ENCODE measurements at places on chromosomes 4 and X.

DNA sequence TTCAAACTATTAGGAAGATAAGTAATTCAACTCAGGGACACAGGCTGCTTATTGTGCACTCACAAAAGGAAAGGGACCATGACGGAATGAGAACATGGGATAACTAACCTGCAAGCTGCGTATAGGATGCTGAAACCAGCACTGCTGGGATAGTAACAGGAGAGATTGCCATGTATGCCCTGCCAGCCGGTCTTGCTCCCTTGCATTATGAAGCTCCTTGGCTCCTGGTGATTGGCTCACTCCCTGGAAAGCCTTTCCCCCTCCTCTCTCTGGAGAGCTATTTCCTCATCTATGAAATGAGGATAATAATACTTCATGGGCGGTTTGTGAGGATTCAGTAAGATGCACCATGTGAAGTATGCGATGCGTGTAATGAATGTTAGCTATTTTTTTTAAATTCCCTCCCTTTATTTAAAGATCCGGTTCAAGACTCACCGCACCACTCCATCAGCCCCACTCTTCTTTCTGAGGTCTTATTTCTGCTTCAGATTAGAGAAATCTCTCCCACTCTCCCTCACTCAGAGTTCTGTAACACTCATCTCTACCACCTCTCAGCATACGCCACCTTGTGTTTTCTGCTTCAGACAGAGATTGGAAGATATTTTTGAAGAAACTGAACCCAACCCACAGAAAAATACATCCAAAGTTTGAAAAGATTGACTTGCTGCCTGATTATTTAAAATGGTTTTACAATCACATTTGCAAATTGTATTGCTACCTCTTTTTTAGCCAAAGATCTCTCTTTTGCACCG is 18.4 kb downstream of the MSMO1 start:
- DNase-seq: no peak

DNA sequence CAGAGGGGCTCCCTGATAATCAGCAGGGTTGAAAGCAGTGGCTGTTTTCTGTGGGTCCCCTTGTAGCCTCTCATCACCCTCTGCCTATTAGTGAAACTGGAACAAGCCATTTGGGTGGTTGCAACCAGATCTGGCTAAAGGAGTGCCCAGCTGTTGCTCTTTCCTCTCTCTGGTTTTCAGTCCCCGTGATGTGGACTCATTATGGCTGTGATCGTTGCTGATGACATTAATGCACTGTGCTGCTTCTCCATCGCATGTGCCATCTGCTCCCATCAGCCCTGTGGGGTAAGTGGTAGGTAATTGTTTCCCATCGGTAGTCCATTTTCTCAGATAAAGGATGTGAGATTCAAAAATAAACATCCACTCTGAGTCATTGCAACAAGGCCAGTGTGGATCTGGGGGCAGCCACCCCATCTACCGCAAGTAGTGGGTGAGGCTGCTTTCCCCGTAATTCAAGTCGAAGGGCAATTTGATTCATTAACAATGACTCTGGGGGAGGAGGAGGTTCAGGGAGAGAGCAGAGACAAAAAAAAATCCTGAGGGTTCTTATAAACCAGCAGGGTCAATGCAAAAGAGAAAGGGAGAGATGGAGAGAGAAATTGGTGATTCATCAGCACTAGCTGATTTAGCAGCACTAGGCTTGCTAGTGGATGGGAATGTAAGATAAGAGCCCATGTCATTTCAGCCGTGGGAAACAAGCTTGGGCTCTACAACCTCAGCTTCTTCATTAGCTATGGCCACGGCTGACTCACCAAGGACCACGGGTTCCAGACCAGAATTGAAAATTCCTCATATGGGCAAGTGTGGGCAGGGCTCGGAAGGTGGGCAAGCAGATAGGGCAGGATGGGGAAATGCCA is 357.8 kb downstream of the MID1IP1 start:
- no peak for DNase-seq

GRCh38 chrX:74536832-74537371 is 77.5 kb downstream of the RLIM start:
- no peak for DNase-seq

GRCh38 chrX:73812256-73812655 is 249.3 kb downstream of the CHIC1 start:
- no peak for DNase-seq

- no peak for DNase-seq
Observed at GRCh38 chr4:39975488-39976089, 2.1 kb downstream of the PDS5A start.

GRCh38 chrX:76657499-76657898 is 230.0 kb downstream of the MAGEE1 start:
- DNase-seq: peak; percentile 1

- no peak for DNase-seq
Observed at GRCh38 chr4:4384837-4385236, 2.1 kb upstream of the NSG1 start.

- DNase-seq: no peak
Observed at GRCh38 chr4:188534917-188535316, 395.7 kb downstream of the TRIML1 start.

GRCh38 chr4:76733068-76733771 is 164.7 kb downstream of the SOWAHB start:
- no peak for DNase-seq

GRCh38 chrX:39327705-39328104 is 526.4 kb downstream of the MID1IP1 start:
- DNase-seq: no peak

- no peak for DNase-seq
Observed at GRCh38 chr4:113919611-113920010, 59.8 kb downstream of the ARSJ start.

DNA sequence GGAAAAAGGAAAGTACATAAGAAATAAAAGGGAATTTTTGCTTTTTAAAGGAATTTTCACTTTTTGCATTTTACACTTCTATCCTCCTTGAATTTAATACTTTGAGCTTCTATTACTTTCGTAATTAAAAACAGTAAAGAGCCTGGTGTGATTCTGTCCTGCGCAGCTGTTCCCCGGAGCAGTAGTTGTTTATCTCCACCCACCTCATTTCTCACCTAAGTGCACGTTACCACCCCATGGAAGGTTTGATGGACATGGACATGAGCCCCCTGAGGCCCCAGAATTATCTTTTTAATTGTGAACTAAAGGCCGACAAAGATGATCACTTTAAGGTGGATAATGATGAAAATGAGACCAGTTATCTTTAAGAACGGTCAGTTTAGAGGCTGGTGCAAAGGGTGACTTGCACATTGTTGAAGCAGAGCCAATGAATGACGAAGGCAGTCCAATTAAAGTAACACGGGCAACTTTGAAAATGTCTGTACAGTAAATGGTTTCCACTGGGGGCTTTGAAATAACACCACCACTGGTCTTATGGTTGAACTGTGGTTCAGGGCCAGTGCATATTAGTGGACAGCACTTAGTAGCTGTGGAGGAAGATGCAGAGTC is 52.1 kb upstream of the TEX13D start:
- DNase-seq: no peak

GRCh38 chr4:110663738-110664444 is 41.0 kb upstream of the PITX2 start:
- no peak for DNase-seq

DNA sequence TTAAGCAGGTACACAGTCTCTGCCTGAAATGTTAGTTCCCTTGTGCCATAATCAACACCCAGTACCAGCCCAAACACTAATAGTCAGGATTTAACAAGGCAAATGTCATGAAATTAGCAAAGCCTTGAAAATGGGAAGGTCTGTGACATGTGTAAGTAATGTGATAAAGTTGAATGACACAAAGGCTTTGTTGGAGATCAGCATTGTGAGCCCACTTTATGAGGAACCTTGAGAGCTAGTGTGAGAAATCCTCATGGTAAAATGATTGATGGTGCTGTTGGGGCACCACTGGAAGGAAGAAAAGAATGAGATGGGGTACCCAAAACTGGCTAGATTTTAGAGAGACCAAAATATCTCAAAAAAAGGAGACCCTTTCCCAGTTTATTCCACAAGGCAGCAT is 3.3 kb upstream of the LIN54 start:
- DNase-seq: no peak

DNA sequence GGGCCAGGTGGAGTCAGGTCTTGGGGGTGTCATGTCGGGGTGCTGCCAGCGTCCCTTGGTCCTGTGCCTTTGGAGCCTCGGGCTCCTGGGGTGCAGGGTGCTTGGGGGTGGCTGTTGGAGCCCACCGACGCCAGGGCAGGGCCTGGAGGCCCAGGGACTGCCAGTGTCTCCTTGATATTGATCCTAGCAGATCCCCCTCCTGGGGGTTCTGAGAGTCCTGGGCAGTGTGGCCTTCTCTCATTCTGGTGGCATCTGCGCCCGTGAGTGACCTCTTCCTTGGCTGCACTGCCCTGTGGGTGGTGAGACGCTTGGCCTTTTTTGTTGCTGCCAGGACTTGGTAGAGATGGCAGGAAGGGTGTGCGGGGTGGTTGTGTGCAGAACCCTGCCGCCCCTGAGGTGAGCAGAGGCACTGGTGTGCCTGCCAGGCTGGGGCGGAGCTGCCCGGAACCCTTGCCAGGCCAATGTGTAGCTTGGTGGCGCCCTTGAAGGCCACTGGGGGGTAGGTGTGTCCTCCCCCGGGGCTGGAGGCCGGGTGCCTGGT is 7.0 kb downstream of the NAT8L start:
- no peak for DNase-seq

DNA sequence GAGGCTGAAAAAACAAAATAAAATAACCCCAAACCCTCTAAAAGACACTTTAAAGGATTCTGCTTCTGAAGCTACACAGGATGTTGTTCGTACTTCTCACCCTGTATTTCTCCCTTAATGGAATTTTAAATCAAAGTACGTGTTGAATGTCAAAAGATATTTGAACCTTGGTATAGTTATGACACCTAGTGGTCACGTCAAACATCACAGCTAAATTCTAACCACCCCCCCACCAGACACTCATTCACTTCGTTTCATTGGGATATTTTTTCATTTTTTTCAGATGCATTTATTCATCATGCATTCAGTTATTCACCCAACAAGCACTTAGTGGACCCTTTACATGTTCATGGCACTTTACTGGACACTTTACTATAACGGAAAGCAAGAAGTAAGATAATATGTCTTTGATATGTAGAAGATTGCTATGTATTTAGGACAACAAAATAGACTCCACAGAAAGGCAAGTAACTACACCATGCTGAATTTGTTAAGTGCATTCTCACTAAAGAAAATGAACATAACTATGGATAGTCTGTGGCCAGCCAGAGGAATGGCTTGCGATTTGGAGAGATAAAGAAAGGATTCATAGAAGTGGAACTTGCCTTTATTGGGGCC is 62.5 kb upstream of the GPR174 start:
- peak; percentile 51 for DNase-seq

DNA sequence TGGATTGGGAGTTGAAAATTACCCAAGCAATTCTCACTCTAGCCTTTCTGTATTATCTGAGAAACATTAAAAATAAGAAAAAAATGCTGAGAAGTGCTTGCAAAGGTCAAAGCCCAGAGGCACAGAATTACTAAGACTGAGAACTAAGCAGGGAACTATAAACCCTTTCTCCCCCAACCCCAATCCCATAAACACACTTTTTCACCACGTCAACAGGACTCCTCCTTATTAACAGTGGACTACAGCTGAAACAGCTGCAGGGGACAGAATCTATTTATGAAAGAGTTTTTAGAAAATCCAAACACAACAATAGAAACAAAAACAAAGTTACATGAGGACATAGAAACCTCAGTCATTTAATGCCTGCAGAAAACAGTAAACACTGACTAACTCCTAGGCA is 984.1 kb downstream of the TRAM1L1 start:
- DNase-seq: no peak

DNA sequence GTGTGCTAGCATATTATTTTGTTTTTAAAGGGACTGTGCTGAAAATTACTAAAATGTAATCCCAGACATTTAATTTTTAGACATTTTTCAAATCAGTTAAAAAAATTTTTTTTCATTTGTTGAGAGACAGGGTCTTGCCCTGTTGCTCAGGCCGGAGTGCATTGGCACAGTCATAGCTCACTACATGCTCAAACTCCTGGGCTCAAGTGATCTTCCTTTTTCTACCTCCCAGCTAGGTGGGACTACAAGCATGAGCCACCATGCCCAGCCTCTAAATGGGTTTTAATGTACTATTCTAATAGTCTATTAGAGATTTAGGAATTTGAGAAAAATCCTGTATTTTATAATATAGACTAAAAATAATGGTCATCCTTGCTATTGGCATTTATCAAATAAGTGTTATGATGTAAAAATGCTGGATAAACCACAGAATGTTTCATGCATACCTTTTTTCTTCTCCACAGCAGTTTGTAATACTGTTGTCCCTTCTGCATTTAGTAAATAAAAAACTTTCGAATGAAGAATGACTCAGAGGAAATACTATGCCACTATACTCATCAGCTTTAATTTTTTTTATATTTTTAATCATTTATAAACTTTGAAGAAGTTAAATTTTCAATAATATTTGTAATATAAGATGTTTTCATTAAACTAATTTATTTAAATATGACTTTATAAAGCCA is 29.9 kb downstream of the CPEB2 start:
- DNase-seq: no peak

DNA sequence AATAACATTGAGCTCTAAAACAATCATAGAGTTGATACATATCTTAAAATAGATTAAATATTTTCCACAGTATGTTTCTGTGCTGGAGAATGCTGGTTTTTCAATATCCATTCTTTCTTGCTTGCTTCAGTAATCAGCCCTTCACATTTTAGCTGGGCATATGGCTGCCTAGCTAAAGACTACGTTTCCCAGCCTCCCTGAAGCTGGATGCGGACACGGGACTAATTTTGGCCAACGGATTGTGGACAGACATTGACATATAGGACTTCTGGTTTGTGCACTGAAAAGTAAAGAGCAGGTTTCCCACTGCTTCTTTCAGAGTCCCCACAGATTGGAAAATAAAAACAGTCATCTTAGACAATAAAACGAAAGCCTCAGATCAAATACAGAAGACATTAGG is 97.3 kb downstream of the COL25A1 start:
- no peak for DNase-seq

DNA sequence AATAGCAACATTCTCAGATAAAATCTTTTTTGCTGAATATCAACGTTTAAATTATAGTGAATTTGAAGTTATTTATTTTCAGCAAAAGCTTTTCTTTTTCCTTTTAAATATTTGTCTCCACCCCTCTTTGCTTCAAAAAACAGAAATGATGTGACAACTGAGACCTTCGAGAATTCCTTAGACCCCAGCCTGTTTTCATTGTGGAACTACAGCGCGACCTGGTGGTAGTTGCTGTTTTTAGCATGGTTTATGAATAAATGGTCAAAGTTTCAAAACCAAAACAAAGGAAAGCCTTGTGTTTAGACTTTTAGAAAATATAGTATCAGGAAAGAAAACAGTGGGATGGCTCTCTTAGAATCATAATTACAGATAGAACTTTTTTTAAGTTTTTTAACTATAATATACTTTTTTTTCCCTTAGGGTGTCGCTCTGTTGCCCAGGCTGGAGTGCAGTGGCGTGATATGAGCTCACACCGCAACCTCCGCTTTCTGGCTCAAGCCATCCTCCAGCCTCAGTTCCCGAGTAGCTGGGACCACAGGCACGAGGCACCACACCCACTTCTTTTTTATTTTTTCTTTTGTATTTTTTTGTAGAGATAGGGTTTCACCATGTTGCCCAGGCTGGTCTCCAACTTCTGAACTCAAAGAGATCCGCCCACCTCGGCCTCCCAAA is 26.8 kb upstream of the TMEM184C start:
- peak; percentile 44 for DNase-seq
